ENCODE measurements at places on chromosomes 7 and 10. TPM values are rescaled to one million over a fixed set of nuclear protein-coding genes. Genes with fewer than 3 reads are reported as not detected.

Gene RADIL
- total RNA-seq: 8.8 TPM

Gene SEMA3A
- total RNA-seq: 1.1 TPM

Gene PON1
- total RNA-seq: not detected

Gene SFXN2
- 3.4 TPM for total RNA-seq

Gene CYP3A7
- total RNA-seq: not detected

Gene MYPN
- total RNA-seq: not detected

Gene CDC123
- 93.3 TPM for total RNA-seq

Data from cardiac atrium fibroblast (primary cell).